ENCODE measurements at places on chromosomes 3 and 15.
A peak's percentile ranks its signal among the peaks of the same experiment; 100 is the strongest.

DNA sequence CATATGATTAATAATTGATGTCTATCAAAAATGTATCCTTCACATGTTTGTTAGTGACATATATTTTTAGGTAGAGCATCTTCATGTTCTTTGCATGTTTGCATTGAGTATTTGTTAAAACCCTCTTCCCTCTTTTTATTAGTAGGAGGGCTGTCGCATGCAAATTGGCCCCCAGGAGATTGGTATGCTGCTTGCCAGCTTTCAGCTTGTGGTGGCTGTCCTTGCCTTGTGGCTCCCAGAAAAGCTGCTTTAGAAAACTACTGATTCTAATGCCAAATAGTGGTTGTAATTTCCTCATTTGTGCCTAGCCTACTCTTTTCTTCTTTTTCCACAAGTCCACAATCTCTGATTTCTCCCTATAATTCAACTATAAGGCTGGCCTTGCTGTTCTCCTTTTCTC lies 886.8 kb downstream of the VGLL3 start:
- DNase-seq = no peak

DNA sequence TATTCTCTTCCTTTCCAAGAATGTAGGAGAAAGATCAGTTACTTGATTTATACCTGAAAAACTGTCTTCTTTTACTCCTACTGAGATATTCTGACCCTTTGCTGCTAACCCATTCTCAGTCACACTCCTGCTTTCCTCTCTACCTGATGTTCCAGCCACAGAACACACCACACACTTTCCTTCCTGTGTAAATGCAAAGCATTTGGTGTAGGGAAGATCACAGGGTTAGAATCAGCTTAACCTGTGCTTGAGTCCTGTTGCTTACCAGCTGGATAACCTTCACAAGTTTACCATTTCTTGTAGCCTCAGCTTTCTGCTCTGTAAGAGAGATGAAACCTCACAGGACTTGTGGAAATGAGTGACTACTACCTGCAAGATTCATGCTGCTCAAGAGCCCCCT lies 489.8 kb upstream of the GOLIM4 start:
- no peak for DNase-seq

DNA sequence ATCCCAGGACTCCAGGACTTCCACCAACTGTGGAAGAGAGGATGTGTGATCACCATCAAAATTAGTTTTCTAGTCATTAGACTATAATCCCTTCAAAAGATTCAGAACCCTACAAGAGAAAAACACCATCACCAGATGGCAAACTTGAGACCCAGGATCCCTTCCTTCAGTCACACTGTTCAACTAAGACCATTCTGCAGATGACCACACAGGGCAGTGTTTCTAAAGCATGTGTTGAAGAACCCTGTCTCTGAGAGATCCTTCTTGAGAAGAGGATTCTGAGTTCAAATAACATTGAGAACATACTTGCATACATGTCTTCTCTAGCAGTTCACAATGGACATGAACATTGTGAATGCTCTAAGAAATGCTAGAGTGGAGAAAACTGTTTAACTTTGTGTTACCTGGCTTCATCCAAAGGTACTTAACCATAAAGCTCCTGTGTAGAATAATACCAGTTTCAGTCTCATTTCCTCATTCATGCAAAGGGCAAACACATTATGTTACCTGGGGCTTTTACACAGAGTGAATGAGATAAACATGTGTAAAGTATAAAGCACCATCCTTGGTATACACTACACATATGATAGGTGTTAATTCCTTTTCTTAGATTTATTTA lies 2.4 kb upstream of the ADGRG7 start:
- no peak for DNase-seq

DNA sequence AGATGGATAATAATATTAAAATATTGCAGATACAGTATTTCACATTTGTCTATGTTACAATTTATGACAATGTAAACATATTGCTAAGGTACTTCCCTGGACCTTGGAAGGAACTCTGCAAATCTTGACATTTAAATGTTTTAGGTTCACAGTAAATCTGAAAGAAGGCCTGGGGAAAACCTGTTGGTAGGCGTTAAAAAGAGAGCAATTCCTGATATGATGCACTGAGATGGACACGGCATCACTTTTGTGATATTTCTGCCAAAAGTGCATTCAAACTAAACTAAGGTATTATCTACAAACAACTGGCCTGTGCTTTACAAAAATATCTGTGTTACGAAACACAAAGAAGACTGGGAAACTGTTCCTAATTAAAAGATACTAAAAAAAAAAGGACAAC lies 6.1 kb upstream of the TP63 start:
- no peak for DNase-seq

- no peak for DNase-seq
Measured at GRCh38 chr15:61916104-61916503, 144.1 kb downstream of the VPS13C start.

GRCh38 chr15:62932436-62932835 lies 110.1 kb upstream of the TPM1 start:
- DNase-seq = no peak

DNA sequence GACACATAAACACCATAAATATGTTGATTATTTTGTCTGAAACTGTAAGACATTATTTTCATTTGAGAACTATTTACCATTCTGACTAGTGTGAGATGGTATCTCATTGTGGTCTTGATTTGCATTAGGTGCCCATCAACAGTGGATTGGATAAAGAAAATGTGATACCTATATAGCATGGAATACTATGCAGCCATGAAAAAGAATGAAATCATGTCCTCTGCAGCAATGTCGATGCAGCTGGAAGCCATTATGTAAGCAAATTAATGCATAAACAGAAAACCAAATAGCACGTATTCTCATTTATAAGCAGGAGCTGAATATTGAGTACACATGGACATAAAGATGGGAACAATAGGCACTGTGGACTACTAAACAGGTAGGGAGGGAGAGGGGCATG lies 258.7 kb upstream of the TPRG1 start:
- no peak for DNase-seq

DNA sequence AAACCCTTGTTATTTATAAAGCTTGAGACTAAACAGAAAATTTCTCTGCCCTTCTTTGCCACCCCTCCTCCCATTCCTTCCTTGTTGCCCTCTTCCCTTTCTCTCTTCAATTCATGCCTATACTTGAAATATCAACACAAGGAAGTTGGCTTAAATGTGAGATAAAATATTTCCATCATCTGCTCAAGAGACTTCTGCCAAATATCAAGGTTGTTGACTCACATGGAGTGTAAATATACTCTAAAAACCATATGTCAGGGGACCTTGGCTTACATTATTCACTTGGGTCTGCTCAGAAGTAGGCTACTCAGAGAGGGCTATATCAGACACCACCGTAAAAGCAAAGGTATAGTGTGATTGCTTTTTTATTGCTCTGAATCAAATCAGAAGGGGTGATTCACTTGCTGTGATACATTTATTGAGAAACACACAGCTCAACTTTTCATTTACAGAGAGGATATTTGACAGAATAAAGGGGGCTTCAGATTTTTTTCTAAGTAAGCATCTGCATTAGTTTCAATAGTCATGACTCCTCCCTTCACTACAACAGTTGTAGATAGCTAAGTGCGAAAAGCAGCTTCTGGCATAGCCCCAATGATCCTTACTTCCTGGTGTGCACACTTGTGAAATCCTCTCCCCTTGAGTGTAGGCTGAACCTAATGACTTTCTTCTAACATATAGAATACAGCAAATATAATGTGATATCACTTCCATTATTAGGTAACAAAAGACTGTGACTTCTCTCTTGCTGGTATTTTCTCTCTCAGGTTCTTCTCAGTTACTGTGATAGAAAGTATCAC lies 386.2 kb downstream of the EFHB start:
- no peak for DNase-seq

GRCh38 chr3:152283492-152284381 lies 15.0 kb downstream of the MBNL1 start:
- DNase-seq = no peak

- DNase-seq = no peak
Measured at GRCh38 chr15:80743189-80743833, 35.9 kb upstream of the CEMIP start.

DNA sequence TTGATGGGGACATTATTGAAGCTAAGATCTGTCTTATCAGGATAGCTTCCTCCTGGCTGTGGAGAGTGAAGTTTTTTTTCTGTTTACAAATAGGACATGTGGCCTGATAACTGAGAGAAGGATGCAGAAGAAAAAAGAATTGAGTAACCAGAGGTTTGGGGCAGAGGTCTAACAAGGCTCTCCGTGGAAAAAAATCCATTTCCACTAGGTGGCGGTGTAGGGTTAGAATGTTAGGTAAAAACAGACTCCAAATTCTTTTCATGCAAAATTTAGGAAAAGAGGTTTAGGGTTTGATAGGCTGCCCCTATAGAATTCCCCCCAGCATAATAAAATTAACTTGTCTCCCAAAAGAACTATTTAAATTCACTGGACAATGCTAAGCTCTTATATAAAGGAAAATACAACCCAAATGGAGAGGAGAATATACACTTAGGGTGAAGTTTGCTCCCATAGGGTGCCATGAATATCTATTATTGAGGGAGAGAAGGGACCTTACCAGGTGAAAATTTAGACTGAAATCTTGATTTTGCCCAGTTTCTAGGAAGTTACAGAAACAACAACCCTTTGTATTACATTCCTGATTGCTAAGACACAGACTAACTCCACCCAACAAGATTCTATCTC lies 1560.4 kb downstream of the OTOL1 start:
- peak; percentile 44 for DNase-seq

- DNase-seq = no peak
Measured at GRCh38 chr3:88312256-88312655, 162.5 kb downstream of the C3orf38 start.

DNA sequence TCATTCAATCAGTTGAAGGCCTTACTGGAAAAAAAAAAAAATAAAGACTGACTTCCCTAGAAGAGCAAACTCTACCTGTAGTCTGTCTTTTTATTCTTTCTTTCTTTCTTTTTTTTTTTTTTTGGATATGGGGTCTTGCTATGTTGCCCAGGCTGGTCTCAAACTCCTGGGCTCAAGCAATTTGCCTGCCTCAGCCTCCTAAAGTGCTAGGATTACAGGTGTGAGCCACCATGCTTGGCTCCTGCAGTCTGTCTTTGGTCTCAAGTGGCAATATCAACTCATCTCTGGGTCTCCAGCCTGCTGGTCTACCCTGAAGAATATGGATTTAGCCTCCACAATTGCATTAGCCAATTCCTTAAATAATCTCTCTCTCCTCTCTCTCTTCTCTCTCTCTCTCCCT lies 167.7 kb upstream of the P2RY1 start:
- DNase-seq = no peak

DNA sequence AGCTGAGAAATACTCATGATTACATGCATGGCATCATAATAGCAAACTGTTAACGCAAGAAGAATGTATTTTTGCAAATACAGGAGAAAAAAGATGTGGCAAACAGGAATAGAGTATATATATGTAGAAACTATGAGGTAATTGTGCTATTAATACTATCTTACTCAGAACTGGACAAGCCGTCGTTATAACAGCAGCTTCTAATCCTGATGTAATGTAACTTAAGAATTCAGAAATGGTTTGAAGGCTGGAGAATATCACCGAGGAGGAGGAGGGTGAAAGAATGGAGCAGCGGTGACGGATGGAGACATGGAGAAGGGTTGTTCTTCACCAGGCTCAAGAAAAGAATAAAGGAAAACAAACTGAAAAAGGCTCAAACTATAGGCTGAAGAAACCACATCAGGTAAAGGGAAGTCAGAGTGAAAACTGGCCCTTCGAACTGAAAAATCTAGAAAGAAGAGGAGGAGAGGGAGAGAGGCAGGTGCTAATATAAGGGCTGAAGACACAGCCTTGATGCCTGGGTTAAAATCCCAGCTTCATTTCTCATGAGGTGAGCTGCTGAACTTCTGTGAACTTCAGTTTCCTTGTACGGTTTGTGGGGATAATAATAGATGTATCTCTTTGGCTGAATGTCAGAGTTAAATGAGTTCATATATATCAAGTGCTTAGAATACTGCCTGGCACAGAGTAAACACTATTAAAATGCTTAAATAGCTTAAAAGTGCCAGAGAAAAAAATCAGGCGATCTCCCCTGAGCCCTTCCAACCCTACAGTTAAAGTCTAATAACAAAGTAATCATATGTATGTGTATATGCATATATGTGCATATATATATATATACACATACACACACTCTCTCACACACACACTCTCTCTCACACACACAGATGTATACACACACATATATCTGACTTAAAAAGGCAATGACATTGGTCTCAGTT lies 43.9 kb downstream of the GOLIM4 start:
- DNase-seq = no peak

DNA sequence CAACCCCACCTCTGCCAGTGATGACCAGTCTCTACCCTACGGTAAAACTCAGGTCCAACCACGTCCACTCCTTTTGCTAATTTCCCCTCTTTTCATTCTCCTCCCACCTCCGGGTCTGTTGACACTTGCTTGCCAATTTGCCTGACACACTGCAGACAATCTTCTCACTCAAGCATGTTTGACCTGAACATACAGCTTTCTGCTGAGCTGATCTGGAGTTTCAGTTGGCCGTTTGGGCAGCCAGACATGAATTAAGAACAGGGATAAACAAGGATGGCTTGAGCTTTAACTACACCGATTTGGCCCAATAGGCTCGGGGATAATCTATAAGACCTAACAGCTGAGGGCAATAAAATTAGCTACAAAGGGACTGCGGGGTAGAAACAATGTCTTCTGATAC lies 758.6 kb upstream of the CFAP20DC start:
- DNase-seq = no peak

DNA sequence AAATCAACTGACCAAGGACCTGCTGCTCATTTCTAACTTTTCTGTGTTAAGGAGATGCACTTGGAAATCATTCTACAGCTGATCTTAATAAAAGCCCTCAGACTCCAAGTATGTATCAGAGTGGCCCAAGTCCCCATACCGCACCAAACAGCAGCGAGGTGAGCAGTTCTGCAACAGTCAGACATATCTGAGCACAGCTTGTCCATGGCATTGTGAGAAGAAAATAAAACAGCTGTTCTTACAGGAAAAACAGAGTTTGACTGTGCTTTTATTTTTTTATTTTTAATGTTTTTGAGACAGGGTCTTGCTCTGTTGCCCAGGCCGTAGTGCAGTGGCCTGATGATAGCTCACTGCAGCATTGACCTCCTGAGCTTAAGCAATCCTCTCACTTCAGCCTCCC lies 131.8 kb downstream of the ADAMTS9 start:
- no peak for DNase-seq

DNA sequence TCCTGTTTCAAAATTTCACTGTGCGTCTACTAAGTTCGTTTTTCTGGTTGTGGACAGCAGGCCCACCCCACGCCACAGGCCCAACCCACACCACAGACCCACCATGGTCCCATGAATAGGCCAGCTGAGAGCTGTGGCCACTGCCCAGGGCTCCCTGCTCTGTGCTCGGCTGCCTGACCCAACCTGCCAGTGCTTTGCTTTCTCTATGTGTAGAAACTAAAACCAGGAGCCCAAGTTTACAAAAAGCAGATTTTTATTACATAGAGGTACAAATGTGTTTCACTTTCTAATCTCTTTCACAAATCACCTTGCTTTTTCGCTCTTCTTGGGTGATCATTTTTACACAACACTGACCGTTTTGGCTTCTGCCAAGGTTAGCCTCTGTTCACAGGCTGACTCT lies 69.1 kb downstream of the HERC2 start:
- DNase-seq = no peak

- DNase-seq = no peak
Measured at GRCh38 chr15:98647026-98647773, 1.1 kb upstream of the IGF1R start.
